ENCODE measurements at places on chromosomes 4 and X. TPM values are rescaled to one million over a fixed set of nuclear protein-coding genes. Genes with fewer than 3 reads are reported as not detected.

DNA sequence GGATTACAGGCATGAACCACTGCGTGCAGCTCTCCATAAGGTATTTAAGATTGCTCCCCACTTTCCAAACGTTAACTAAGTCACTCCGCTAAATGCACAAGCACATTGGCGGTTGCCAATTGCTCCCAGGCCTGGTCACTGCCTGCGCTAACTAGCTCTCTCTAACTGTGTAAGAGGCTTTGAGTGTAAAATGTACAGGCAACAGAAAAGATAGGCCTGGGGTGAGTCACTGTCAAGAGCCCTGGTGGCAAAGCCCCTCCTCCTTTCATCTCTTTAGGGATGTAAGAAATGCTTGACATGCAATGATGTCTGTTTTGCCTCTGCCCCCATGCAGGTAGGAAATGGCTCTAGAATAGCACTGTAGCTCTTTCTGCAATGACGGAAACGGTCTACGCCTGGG, 329.7 kb upstream of the GATB start:
- DNase-seq = no peak

DNA sequence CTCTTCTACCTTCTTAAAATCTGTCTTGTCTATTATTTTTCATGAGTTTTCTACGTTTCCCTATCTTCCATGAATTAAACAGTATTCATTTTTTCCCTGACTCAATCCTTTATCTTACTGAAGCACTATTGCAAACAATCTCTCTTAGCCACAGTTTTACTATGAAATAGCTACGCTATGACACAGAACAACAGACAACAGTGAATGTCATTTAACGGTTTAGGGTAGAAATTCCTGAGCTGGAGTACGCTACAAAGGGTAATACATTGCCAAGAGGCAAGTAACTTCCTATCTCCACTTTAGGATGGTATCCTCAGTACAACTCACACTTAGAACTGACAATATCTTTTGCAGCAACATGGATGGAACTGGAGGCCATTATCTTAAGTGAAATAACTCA, 552.6 kb downstream of the INPP4B start:
- no peak for DNase-seq

GRCh38 chrX:134007716-134008115, 22.3 kb upstream of the GPC3 start:
- DNase-seq = no peak

GRCh38 chr4:133263104-133263503, 114.0 kb downstream of the PCDH10 start:
- DNase-seq = no peak

TXK gene
- 2.3 TPM for polyA plus RNA-seq
